AG04450 (cell line): ENCODE measurements at places on chromosomes 4 and X.

DNA sequence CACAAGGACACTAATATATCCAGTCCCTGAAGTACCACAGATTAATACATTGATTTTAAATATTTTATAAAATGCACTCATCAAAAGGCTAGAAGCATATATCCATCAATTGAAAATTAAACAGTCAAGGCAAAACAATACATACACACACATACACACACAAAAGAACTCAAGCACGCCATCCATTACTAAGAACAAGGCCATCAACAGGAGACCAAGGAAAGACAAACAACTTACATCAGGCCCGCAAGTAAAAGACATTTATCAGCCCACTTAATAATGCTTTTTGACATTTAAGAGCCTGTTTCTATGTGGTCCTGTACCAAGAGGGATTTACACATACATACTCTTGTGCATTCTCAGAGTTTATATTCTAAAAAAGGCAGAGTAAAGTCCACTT, 50.0 kb upstream of the ZNF827 start:
- DNase-seq: no peak

DNA sequence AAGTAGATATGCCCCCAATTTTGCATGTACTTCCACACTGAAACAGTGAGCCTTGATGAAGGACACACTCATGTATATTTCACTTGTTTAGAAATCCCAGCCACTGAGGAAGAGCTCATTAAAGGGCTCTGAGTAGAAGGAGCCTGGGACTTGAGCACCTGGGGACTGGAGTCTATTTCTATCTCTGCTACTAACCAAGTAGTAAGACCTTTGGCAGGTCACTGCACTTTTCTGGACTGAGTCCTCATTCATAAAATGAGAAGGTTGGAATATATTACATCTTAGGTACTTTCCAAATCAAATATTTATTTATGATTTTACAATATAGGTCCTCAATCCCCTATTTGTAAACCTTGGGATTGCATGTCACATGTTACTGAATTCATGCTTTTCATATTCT, 78.2 kb upstream of the C4orf54 start:
- DNase-seq: no peak

DNA sequence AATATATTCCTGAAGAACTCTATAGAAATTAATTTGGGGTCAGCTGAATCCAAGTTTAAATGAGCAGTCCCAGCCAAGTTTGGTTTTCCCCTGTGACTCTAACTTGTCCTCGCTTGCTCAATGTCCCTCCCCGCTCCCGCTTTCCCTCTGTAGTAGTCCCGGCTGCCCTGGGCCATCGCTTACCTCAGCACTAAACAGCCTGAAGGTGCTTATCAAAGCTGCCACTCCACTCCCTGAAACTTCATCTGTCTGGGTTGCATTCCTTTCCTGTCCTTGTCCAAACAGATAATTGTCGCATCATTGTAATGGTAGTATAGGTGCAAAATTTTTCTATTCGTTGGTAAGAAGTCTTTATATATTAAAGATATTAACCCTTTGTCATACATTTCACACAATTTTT, 12.8 kb downstream of the SLC25A43 start:
- DNase-seq: no peak

DNA sequence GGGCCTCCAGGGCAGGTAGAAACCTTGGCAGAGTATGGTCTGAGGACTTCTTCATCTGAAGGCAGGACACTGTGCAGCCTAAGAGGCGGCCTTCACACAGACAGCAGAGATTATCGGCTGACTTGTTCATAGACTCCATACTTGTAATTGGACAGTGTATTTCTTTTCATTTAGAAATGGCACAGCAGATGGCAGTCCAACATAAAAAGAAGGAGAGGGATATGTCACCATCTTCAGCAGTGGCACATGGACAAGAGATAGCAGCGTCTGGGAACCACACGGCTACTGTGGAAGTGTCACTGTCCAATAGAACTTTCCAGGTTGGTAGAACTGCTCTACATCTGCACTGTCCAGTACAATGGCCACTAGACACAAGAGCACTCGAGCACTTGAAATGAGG, 21.7 kb upstream of the GEMIN8 start:
- DNase-seq: no peak

DNA sequence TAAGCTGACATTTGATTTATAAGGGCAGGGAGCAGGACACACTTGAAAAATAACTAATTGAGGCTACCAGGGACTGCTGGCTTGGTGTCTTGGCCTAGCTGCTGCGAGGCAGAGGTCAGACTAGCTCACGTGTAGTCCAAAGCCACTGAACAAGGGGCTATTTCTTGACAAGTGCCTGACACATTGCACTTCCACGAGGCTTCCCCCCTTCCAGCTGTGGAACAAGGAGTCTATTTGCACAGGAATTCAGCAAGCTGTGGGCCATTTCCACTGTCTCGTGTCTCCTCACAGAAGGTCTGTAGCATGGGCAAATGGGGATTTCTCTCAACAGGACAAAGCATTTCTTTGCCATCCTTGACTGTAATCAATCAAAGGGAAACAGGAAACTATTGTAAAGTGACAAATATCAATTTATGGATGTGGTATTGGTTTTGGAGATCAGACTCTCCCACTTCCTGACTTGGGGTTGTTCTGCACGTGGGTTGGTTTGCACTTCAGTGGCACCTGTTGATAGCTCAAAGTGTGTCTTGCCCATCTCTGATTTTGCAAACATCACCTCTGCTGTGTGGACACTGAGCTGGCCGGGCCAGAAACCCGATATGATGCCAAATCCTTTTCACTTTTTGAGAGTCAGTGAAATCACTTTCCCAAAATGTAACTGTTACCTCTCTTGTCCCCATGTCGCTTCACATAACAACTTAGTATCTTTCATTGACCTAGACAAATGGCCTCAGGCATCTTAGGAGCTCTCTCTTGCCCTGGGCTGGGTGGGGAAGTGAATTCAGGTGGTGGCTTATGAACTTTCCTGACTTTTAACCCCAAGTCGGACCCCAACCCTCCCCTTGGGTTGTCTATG, 107.4 kb upstream of the MAMLD1 start:
- DNase-seq: no peak

GRCh38 chr4:26996745-26997144, 136.1 kb downstream of the STIM2 start:
- no peak for DNase-seq

GRCh38 chr4:156738766-156739165, 232.8 kb downstream of the PDGFC start:
- no peak for DNase-seq

- no peak for DNase-seq
Observed at GRCh38 chr4:99859618-99860017, 34.6 kb downstream of the LAMTOR3 start.

- DNase-seq: no peak
Observed at GRCh38 chrX:78130396-78130795, 9.1 kb downstream of the TAF9B start.

DNA sequence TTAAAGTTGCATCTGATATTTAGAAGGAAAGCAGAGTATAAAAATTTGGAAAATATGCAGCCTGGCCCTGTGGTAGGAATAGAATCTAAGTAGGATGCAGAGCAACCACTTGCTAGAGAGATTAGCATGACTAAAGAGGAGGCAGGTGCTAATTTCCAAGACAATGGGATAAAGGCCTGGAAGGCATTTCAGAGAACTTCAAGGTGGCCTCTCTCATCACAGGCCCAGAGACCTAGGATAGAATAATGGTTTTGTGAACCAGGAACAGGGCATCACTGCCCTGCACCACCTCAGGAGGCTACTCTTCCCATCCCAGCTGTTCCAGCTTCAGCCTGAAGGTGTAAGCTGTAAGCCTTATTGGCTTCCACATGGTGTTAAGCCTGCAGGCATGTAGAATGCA, 621.7 kb upstream of the HS3ST1 start:
- no peak for DNase-seq

GRCh38 chr4:83408908-83409307, 46.7 kb downstream of the HELQ start:
- no peak for DNase-seq

DNA sequence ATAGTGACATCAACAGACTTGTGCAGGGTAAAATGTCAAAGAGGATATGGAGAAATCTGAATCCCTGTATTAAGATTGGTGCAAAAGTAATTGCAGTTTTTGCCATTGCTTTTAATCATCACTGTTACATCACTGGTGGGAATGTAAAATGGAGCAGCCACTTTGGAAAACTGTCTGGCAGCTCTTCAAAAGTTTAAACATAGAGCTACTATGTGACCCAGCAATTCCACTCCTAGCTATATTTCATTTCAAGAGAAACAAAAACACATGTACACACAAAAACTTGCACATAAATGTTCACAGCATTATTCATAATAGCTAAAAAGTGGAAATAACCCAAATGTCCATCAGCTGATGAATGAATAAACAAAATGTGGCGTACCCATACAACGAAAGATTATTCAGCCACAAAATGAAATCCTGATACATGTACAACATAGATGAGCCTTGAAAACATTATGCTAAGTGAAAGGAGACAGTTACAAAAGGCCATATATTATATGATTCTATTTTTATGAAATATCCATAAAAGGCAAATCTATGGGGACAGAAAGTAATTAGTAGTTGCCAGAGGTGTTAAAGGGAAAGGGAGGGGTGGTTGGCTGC, 106.4 kb downstream of the AMELX start:
- DNase-seq: no peak

DNA sequence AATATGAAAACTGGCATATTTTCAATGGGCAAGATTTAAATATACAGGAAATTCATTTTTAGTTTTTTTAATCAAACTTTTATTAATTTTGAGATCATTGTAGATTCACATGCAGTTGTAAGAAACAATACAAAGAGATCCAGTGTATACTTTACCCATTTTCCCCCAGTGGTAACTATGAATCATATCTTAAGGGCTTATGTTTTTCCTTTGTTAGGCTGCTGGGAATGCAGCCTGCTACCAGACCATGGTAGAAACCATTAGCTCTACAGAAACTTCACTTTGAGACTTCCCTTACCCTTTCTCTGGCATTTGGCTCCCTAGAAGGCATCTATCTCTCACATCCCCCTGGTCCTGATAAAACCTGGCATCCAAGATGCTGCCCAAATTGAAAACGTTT, 147.6 kb upstream of the EOLA2 start:
- no peak for DNase-seq

- DNase-seq: no peak
Observed at GRCh38 chrX:150692831-150693724, at the start of gene MTMR1. Gene MTMR1 (plus strand): TSS chrX:150693396. CDS start chrX:150693531, 135 bp downstream.

DNA sequence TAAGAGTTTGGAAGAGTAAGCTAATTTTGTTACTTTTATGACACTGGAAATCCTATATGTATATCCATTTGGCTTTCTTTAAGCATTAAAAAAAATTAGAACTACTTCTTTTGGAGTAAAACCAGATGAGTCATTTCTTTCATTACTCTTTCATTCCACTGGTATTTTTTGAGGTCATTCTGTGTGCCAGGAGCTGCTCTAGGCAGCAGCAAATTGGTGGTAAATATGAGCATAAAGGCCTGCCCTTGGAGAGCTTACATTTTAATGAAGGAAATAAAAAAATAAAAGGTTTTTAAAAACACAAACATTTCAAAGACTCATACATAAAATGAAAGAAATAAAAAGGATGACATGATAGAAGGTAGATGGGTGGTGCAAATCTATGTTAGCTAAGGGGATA, 37.4 kb downstream of the MID1 start:
- DNase-seq: no peak

DNA sequence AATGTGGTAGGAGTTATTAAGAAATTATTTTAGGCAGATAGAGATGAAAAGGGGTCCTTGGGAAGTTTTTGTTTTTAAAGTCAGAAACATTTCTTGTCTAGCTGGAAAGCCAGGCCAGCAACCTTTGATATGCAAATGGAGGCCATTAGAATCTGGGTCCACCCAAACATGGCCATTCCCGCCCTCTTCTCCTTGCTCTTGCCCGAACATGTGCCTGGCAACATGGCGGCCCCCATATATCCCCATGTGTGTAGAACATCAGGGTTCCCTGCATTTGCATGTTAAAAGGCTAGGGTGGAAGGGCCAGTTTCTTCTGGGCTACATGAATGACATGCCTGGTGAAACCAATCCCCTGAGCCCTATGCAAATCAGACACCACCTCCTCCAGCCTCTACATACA, 80.7 kb upstream of the PLAC8 start:
- no peak for DNase-seq

- no peak for DNase-seq
Observed at GRCh38 chr4:89287945-89288344, 19.7 kb downstream of the GPRIN3 start.

DNA sequence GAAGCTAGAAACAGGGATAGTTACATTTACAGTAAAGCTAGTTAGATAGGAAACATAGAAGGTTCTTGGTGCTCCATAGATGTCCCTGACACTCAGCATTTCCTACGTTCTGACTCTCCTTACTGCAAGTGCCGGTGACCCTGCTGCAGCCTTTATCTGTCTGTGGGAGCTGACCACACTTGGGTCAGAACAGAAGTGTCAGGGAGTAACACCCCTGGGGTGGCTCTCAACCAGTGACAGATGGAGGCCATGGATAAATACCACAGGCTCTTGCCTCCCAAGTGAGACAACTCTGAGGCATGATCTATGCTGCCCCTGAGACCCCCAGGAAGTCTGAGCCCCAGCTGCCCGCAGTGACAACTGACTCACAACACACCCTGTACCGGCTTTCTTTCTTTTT, 69.8 kb downstream of the ANXA3 start:
- no peak for DNase-seq

DNA sequence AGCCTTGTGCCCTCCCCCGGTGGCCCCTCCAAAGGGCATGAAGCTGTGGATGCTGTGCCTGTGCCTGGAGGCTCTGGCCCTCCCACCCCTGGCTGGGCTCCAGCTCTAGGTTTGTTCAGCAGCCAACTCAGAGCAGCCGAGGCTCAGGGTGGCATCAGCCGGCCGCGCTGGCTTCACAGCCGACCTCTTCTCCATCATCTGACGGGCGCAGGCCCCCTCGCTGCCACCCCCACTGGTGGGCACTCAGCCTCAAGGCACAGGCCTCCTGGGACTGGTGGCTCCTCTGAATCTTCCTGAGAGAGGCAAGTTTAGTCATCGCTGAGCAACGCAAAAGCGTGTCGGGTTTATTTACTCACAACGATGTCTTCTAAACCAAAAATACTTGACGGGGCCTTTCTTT, 46.0 kb downstream of the PCGF3 start:
- no peak for DNase-seq

DNA sequence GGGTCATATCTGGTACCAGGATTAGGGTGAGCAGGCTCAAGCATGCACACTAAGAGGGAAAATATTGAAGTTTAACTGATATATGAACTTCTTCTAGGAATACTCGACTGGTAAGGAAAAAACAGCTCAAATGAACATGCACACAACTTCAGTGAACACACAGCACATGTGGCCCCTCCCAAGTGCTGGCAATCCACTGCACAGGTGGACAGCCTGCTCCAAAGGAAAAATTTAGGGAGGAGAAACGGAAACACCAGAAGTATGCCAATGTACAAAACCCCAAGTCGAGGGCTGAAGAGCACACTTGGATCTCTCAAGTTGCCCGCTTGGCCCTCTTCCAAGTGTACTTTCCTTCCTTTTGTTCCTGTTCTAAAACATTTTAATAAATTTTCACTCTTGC, 205.0 kb upstream of the FAM47C start:
- DNase-seq: no peak
